ENCODE measurements at places on chromosomes 12 and 14. TPM values are rescaled to one million over a fixed set of nuclear protein-coding genes. Genes with fewer than 3 reads are reported as not detected.

Gene CLECL1
- not detected for total RNA-seq

Gene PRH2
- total RNA-seq, result not detected

Gene OS9
- total RNA-seq, result 651 TPM

Gene NANOG
- under 0.01 TPM for total RNA-seq

Gene COCH
- total RNA-seq, result 4.0 TPM

Gene GPD1
- not detected for total RNA-seq

Gene VRTN
- total RNA-seq, result not detected

Gene CRACR2A
- 9.9 TPM for total RNA-seq

Gene KNTC1
- 4.8 TPM for total RNA-seq

Gene KRT2
- total RNA-seq, result not detected

Gene ATF1
- total RNA-seq, result 28.2 TPM

Gene NDRG2
- total RNA-seq, result 1.7 TPM

Gene INHBC
- not detected for total RNA-seq

Gene SPTB
- 0.22 TPM for total RNA-seq

Gene CLEC1B
- total RNA-seq, result not detected

Gene RFX4
- not detected for total RNA-seq

Gene PZP
- not detected for total RNA-seq

Gene KCNC2
- total RNA-seq, result not detected

Gene TOMM20L
- total RNA-seq, result not detected

All from placental pericyte (primary cell).